Large intestine (tissue), 12 donors: ENCODE measurements at places on chromosomes 3 and 15.

DNA sequence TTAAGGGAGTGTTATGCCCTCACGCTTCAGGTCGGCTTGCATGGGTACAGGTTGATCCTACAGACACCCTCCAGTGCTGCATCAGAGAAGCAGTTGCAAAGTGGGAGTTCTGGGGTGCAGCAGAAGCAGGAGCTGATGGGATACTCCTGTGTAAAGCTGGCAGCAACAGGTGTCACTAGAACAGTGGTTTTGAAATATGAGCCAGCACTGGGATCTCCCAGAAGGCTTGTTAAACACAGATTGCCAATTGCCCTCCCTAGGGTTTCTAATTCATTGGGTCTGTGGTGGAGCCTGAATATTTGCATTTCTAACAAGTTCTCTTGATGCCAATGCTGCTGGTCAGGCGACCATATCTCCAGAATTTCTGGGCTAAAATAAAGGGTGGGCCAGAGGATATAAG lies 350.4 kb downstream of the CLSTN2 start:
- DNase-seq: no peak

GRCh38 chr3:171606151-171606751 lies 146.0 kb upstream of the TNIK start:
- DNase-seq: no peak

- DNase-seq: no peak
Measured at GRCh38 chr3:8261018-8261417, 240.6 kb upstream of the LMCD1 start.

- DNase-seq: no peak
Measured at GRCh38 chr3:106848099-106848498, 529.1 kb upstream of the CCDC54 start.

DNA sequence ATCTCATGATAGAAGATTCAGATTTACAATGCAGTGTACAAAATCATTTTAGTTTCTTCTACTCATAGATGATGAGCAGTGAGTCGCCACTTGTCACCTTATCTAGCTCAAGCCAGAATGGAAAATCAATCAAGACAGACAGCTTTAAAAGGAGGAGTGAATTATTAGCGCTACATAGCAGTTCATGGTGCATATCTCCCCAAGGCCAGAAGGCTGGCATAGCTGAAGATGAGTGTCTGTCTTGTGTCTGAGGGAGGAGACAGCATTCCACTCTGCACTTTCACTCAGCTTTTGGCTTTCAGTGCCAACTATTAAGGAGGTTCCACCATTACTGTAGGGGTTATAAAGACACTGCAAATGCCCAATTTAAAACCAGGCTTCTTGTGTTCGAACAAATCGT lies 804.1 kb upstream of the LMCD1 start:
- no peak for DNase-seq
